Thoracic aorta (tissue), 2 donors: ENCODE measurements at places on chromosomes 4 and X. TPM values are rescaled to one million over a fixed set of nuclear protein-coding genes. Genes with fewer than 3 reads are reported as not detected.

- no peaks in the 10 kb centered on the region for H3K27me3 ChIP-seq
- DNase-seq = no peak
- H3K4me1 ChIP-seq = peaks cover 7% of the 10 kb centered on the region
- no peaks in the 10 kb centered on the region for H3K36me3 ChIP-seq
- no peak overlapping the region for H3K4me3 ChIP-seq
Observed at GRCh38 chr4:41043465-41043864, 170.9 kb downstream of the APBB2 start.

DNA sequence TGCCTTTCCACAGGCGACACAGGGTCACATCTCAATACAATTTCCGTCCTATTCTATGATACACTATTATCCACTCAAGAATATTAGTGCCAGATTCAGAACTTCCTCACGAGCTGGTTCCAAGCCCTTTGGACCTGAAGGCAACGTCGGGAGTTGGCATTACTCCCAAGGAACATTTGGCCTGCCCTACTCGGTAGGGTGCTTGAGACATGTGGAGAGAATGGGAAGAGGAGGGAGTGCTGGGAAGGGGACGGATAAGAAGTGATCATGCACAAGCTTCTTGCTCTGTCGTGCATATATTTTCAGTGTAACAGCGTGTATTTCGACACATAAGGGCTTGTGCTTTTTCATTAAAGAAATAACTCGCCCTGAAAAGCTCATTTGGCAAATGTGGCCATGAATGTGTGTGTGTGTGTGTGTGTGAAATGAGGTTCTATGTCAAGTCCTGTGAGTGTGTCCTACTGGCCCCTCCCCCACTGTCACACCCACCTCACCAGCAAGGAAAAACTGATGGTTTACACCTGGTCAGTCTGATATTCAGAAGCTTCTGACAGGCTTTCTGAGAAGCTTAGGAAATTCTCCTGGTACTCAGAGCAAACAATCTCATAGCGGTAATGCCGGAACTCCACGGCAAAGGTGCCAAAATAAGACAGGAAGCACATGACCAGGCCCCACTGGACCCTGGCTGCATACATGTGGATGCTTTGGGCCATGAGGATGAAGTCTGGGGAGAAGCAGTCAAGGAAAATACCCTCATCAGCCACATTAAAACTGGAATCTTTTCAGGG, 54.8 kb downstream of the ENOPH1 start:
- H3K4me3 ChIP-seq = no peak overlapping the region
- DNase-seq = no peak
- H3K27ac ChIP-seq = no peak overlapping the region
- no peaks in the 10 kb centered on the region for H3K4me1 ChIP-seq
- no peaks in the 10 kb centered on the region for H3K27me3 ChIP-seq

GRCh38 chr4:36163198-36163597, 81.1 kb downstream of the ARAP2 start:
- no peak overlapping the region for H3K4me3 ChIP-seq
- no peaks in the 10 kb centered on the region for H3K4me1 ChIP-seq
- H3K36me3 ChIP-seq = no peaks in the 10 kb centered on the region
- H3K27me3 ChIP-seq = no peaks in the 10 kb centered on the region
- H3K27ac ChIP-seq = no peak overlapping the region

GRCh38 chr4:88746206-88746605, 48.6 kb upstream of the NAP1L5 start:
- peak overlapping the region; percentile 58 for H3K27ac ChIP-seq
- no peak overlapping the region for H3K4me3 ChIP-seq

DNA sequence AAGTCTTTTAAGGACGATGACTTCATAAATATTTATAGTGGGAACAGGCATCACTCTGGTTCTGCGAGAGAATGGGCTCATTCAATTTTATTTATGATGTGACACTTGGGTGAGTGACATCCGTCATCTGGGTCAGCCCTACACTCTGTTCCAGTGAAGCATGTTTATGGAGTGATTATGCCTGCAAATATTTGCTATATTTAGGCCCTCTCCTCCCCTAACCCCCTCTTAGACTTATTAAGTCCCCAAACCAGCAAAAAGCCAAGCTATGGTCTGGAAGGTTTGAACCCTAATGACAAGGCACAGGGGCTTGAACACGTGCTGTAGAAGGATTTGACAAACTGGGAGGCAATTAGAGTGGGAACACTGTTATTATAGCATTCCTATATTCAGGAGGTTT, 55.9 kb downstream of the C4orf51 start:
- H3K27ac ChIP-seq = peak overlapping the region; percentile 99
- peaks cover 26% of the 10 kb centered on the region for H3K4me1 ChIP-seq
- no peaks in the 10 kb centered on the region for H3K27me3 ChIP-seq
- H3K4me3 ChIP-seq = no peak overlapping the region
- no peak for DNase-seq

- no peak overlapping the region for H3K4me3 ChIP-seq
- H3K27me3 ChIP-seq = no peaks in the 10 kb centered on the region
- no peaks in the 10 kb centered on the region for H3K36me3 ChIP-seq
Observed at GRCh38 chrX:103730796-103731493, 20.2 kb downstream of the TMEM31 start.

The NUDT11 gene
- 1.8 TPM for total RNA-seq
